ENCODE measurements at places on chromosomes 6 and 20.

DNA sequence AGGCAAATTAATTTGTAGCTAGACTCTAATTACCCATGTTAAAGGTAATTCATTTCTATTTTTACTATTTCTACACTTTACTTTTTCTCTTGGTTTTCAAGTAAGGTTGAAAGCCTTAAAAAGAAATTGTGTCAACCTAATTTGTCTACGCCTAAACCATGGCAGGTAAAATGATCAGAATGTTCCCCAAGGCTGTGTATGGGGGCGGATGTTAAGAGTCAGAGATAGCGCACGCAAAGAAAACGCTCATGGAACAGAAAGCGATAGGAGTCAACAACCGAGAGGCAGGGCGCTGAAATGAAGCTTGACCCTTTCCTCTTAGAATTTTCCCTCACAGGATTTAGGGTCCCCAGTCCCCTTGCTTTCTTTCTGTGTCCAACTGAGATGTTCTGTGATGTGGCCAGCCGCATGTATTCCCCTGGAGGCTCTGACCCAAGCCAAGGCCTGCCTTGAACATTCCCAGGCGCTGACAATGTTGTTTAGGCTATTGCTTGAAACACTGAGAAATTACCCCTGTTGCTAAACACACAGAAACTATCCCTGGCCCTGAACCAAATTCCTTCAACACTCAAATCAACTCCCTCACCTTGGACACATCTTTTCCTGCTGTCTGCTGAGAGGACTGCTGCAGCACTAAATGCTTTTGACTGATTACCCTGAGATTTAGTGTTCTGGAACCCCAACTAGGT lies 10.9 kb downstream of the PSMB1 start:
- no peak for DNase-seq

DNA sequence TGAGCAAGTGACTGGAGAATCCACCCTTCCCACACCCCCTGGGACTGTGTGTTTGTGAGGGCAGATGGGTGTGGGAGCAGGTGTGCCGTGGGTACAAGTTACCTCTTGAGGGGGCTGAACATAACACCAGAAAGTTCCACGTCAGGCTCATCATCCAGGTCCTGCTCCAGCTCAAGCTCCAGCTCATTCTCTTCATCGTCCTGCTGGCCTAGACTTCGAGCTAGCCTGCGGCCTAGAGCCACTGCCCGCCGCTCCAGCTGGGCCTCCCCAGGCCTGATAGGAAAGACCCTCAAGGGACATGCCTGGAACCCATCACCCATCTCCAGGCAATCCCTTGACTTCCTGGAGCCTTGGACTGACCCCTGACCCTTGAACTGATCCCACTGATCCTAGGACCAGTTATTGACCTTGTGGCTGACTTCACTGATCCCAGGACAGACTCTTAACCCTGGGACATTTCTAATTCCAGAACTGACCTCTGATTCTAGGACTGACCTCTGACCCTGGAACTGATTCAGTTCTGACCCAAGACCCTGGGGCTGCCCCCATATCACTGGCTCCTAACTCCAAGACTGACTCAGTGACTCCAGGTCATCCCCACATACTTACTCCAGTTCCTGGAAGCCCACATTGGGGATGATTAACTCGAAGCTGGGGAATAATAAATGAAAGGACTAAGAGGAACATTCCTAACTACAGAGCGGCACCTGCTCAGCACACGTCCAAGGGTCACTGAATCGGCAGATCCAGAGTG lies 11.8 kb upstream of the SPAG4 start:
- no peak for DNase-seq

DNA sequence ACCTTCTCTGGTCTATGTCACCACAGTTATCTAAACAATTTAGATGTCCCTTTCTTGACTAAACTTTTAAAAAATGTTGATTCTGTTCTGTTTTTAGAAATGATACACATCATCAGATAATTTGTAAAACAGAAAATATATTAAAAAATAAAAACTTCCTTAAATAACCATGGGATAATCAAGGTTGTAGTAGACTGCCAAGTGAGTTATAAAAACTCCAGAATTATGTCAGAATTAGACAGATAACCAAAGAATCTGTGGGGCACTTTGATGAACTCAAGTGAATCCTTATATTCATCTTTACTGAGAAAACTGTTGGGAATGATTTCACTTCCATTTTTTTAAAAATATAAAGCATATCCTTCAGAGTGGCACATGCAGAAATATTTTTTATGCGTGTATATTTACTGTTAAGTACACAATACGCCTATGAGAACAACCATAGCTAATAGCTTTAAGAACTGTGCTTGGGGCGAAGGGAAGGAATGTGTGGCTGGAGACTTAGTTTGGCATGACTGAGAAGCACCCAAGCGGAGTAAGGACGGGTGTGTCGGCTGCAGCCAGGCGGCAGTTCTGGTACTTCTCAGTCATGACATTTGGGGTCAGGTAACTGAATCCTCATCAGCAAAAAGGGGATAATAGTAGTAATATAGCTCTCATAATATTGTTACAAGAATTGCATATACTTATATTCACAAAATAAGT lies 604.7 kb upstream of the CITED2 start:
- DNase-seq, result no peak

DNA sequence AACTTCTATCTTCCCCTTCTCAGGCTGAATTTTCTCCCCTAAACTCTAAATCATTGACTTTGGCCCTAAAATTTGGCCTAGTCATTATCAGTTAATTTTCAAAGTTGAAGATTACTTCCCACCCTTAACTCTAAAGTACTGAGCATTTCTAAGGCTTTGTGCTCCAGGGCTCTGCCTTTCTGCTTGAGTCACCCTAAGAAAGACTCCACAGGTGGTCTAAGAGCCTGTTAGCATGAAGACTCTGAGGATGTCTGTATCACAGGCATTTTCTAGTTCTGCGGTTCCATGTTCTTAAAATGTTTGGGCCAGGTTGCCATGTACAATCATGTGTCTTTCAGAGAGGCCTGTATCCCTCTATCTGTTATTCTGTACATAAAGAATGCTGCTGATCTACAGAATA lies 808.1 kb upstream of the MANEA start:
- no peak for DNase-seq

DNA sequence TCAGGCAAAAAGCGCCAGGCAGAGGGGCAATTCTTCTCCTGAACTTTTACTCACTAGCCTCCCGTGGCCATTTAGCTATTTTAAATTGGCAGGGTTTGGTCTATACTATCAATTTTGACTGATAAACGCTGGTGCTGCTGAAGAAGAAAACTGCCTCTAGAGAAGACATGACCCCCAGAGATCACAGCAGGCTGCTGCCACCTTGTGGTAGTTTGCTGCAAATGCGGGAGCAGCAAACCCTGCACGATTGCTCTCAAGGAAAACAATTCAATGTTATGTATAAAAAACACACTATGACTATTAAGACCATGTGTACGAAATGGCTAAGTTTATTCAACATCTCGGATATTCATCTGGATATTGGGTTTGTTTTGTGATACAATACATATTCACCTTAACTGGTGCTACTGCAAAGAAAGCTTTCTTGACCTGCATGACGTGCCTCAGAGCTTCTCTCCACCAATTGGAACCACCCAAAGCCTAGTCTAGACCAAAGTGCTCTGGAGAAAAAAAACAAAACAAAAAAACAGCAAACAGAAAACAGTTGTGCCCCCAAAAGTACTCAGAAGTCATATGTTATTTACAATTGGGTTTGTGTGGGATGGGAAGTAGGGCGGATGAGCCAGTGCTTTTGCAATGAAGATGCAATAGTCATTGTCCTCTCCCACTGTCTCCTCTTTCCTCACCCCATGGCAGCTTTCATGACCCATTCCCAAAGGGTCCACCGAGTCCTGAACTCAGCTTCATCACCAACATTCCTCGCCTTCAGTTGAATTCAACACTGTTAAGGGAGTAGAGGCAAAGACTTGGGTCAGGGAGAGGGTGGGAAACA lies 19.6 kb upstream of the IL17F start:
- DNase-seq, result peak; percentile 48

DNA sequence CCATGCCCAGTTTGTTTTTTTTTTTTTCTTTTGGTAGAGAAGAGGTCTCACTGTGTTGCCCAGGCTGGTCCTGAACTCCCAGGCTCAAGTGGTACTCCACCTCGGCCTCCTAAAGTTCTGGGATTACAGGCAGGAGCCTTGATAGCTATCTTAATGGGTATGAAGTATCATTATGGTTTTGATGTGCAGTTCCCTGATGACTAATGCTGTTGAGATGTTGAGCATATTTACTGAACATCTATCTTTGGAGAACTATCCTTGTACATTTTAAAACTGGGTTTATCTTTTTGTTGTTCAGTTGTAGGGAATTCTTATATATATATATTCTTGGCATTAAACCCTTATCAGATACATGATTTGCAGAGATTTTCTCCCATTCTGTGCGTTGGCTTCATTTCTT lies 21.4 kb upstream of the MYL9 start:
- DNase-seq, result no peak

- DNase-seq, result no peak
These were observed 112.5 kb downstream of the JPH2 start for GRCh38 chr20:44074252-44075151.

- DNase-seq, result no peak
These were observed 77.0 kb downstream of the YTHDF1 start for GRCh38 chr20:63138855-63139341.

DNA sequence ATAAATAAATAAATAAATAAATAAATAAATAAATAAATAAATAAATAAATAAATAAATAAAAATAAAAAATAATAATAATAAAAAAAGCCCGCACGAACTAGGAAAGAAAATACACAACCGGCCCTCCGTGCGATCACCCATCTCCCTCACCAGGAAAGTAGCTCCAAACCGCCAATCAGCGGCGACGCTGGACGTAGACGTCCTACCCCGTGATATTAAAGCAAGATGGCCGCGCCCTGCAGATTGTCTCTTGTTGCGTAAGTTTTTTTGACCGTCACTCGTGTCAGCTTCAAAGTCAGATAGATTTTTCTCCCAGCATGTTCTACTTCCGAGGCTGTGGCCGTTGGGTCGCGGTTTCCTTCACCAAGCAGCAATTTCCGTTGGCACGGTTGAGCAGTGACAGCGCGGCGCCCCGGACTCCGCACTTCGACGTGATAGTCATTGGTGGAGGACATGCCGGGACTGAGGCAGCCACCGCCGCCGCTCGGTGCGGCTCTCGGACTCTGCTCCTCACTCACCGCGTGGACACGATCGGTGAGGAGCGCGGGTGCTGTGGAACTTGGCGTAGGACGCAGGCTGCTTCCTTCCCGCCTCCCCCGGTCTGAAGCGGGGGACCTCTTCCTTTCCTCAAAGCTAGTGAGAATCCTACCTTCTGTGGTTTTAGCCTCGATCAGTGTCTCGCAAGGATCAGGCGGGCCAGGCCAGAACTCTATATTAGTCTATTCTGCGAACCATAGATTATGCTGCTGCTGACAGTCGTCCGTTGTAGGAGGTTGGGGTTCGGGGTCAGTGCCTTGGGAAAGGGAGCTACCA lies at the start of gene MTO1:
Gene MTO1 (plus strand): TSS at position 201 of the 814 bp plus-strand sequence. CDS start 118 bp downstream, at position 319.
- DNase-seq, result peak; percentile 67

- DNase-seq, result no peak
These were observed 61.6 kb upstream of the RNF146 start for GRCh38 chr6:127205036-127205435.

DNA sequence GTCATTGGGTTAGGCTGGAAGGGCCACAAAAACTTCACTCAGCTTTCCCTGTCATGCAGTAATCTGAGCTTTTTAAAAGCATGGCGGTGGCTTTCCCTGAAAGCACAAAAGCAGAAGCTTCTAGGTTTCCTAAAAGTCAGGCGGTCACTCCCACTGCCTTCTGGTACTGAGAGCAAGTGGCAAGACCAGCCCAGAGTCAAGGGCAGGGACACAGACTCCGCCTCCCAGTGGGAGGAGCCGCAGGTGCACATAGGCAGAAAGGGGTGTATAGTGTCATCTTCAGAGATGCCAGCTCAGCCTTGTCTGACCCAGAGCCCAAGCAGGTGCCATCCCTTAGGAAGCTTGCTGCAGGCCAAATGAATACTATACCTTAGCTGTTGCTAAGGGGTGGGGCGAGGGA lies 18.0 kb upstream of the PACSIN1 start:
- DNase-seq, result no peak

DNA sequence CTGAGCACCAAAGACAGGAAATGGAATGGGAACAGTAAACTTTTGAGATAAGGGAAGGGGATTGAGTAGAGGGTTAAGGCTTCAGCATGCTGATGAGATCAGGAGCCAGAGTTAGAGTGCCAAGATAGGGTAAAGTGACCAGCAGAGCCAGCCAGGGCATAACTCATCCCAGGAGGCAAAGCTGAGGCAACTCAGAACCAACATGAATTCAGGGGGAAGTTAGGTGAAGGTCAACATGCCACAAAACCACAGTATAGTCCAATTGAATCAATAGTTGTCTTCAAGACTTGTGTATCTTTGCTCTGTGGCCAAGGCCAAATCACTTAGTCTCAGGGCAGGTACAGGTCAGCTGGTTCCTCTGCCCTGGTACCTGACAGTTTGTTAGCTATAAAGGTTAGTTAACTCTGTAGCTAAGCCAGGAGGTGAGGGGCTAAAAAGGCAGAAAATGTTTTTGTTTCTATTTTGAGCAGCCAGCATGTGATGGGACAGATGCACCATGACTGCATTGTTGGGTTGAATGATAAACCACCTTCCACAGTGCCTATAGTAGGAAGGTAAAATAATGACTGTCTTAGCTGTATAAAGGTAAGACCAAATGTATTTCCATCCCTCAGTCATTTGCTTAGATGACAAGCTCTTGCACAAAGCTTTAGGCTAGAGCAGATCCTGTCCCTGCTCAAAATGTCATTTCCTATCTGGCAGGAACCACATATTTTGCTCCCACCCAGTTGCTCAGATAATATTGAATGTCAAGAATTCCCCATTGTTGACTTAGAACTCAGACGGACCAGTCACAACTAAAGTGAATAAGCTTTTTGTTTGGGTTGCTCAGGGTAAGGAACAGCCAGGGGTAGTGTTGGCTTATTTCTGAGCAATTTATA lies 15.8 kb downstream of the RNF8 start:
- no peak for DNase-seq

- DNase-seq, result no peak
These were observed 140.3 kb downstream of the SMOC2 start for GRCh38 chr6:168581236-168581635.

DNA sequence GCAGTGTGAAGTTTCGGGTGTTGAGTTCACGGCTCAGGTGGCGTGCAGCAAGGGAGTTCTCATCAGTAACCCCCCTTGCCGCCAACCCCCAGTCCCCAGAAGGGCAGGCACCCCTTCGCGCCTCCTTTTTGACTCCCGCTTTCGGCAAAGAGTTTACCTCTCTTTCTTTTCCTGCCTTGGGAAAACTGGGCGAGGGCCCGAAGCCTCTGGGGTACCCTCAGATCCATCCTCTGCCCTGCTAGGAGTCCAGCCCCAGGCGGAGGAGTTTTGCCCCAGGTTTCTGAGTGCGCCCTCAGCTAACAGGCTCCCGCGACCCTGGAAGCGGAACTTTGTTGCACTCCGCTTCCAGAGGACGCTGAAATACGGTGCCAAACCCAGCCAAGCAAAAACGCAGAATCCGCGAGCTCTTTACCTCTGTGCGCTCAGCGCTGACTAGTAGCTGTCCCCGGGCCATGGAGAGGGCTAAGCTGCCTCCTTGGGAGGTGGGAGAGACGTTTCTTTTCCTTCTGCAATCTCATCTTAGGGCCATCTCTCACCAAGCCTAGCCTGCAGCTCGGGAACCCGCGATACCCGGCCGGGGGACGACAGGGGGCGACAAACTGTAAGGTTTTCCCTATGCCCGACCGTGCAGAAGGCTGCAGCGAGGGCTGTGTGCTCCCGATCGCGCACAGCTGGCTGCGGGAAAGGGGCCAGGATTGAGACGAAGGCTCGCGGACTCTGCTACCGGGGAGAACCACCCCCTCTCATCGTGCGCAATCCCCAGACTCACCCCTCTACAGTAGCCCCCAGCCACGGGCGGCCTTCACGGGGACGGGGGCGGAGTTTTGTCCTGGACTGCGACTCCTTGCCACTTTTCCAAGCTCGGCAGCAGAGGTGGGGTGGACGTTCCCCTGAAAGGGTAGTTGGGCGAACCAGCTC lies 2.7 kb upstream of the PAX1 start:
- DNase-seq, result no peak

GRCh38 chr20:4449957-4450715 lies 271.6 kb upstream of the PRND start:
- no peak for DNase-seq

All from activated CD8-positive, alpha-beta memory T cell treated with anti-CD3 and anti-CD28 coated beads for 1 hour (primary cell).